ENCODE measurements at places on chromosomes 4 and X. TPM values are rescaled to one million over a fixed set of nuclear protein-coding genes. Genes with fewer than 3 reads are reported as not detected.

The SATL1 gene
- total RNA-seq: not detected

The ARHGAP36 gene
- total RNA-seq: not detected

The CRLF2 gene
- 5.9 TPM for total RNA-seq

The MANBA gene
- 14.5 TPM for total RNA-seq

The ASMT gene
- total RNA-seq: 0.40 TPM

The GLRB gene
- not detected for total RNA-seq

The S100P gene
- total RNA-seq: 165 TPM

- H3K36me3 ChIP-seq: no peaks in the 10 kb centered on the region
- H3K27ac ChIP-seq: no peak overlapping the region
- H3K4me3 ChIP-seq: no peak overlapping the region
- no peaks in the 10 kb centered on the region for H3K27me3 ChIP-seq
- DNase-seq: no peak
These were observed 76.6 kb downstream of the SLC2A9 start for GRCh38 chr4:9944431-9945425.

GRCh38 chr4:112053825-112054350, 91.4 kb upstream of the FAM241A start:
- H3K27me3 ChIP-seq: peaks cover 10% of the 10 kb centered on the region
- no peaks in the 10 kb centered on the region for H3K4me1 ChIP-seq

DNA sequence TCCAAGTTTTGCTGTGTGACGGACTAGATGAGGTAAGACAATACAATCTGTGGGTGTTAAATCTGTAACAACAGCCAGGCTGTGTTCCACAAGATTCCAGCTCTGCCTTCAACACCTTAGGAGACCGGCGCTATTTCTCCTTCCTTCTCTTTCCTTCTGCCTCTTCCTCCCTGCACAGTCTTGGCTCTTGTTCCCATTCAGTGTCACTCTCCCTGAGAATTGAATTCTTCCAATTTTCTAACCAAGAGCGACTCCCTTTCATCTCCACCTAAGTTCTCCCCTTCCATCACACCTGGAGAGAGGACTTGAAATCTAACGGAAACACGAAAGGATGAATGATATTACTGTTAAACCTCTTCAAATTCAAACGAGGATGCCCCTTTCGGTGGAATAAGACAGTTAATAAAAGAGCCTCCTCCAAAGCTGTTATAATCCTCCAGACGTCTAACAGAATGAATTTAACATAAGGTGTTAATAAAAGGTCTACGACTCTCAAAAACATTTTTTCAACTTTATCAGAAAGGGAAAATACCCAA, 2.7 kb downstream of the EPHA5 start:
- peaks cover 27% of the 10 kb centered on the region for H3K27me3 ChIP-seq
- H3K27ac ChIP-seq: no peak overlapping the region
- no peaks in the 10 kb centered on the region for H3K36me3 ChIP-seq

DNA sequence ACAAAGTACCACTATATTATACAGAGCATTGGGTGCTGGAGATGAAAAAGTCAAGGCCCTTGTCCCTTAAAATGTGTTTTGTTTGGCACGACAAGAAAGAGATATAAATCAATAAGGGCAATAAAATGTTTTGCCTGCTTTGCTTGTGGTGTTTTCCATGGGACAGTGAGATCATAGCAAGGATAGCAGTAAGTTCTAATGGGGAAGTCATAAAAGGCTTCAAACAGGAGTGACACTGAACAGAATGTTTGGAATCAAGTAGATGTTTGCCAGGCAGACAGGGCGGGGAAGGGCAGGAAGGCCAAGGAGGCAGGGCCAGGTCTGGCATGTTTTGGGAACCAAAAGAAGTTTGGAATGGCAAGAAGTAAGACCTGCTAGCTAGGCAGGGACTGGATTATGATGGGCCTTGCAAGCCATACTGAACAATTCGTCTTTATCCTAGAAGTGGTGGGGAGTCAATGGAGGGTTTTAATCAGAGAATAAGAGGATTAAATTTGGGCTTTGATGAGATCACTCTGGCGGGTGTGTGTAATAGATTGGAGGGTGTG, 16.4 kb downstream of the FGF2 start:
- no peaks in the 10 kb centered on the region for H3K36me3 ChIP-seq
- H3K27ac ChIP-seq: no peak overlapping the region
- DNase-seq: no peak
- peaks cover 7% of the 10 kb centered on the region for H3K4me1 ChIP-seq
- H3K27me3 ChIP-seq: peaks cover 21% of the 10 kb centered on the region
- no peak overlapping the region for H3K4me3 ChIP-seq

DNA sequence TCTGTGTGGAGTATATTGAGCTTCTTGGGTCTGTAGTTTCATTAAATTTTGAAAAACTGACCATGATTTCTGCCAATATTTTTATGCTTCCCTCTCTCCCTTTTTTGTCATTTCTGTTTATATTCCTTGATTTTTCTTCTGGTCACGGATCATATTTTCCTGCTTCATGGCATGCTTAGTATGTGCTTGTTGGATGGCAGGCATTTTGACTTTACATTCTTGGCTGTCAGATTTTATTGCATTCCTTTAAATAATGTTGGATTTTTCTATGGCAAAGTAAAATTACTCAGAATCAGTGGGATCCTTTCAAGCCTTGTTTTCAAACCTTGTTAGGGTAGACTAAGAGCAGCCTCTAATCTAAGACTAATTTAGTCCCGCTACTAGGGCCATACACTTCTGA, 531.8 kb downstream of the IL15 start:
- H3K4me1 ChIP-seq: peaks cover 8% of the 10 kb centered on the region
- H3K27me3 ChIP-seq: no peaks in the 10 kb centered on the region
- no peak for DNase-seq
- no peak overlapping the region for H3K27ac ChIP-seq
- H3K4me3 ChIP-seq: no peak overlapping the region

DNA sequence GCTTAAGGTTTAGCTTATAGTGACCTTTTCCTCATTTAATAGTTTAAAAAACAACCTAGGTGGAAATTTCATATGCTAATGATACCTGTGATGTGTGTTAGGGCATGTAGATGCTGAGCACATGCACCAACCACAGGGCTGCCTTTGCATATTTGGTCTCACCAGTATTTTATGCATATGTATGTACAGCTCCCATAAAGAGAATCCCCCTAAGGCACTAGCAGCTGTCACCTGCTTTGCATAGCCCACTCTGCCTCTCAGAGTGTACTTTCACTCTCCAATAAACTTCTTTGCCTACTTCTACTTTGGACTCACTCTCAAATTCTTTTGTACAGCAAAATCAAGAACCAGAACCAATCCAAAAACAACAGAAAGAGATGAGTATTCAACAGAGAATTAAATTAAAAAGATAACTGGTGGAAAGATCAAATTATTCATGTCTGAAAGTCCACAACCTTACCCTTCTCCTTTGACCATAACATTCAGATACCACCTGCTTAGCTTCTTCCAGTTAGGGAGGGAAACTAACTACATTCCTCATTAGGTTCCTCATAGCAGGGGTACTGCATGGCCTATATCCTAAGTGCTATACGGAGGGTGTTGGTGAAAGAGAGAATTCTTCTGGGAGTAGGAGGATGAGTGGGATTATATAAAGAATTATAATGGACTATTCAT, 250.5 kb downstream of the STPG2 start:
- H3K4me3 ChIP-seq: no peak overlapping the region
- no peaks in the 10 kb centered on the region for H3K36me3 ChIP-seq
- DNase-seq: no peak
- H3K27me3 ChIP-seq: no peaks in the 10 kb centered on the region
- H3K27ac ChIP-seq: no peak overlapping the region

DNA sequence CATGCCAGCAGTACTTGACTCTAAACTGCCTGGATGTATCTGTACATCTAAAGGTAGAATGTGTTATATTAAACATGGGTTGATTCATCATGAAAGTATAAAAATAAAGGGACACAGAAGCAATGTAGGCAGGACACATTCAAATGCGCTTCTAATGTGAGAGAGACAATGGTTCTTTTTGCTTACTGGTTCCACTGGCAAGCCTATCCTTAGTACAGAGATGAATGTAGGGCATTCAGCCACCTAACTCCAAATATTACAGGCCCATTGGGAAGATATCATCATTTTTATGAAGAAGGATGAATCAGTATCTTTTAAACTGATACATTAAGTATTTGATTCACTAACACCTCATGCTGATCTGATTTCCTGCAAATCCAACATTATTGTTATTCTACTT, 18.0 kb downstream of the CDKL2 start:
- no peaks in the 10 kb centered on the region for H3K4me1 ChIP-seq
- no peak overlapping the region for H3K4me3 ChIP-seq
- no peak for DNase-seq
- no peak overlapping the region for H3K27ac ChIP-seq
- H3K27me3 ChIP-seq: no peaks in the 10 kb centered on the region
- H3K36me3 ChIP-seq: no peaks in the 10 kb centered on the region

- H3K4me1 ChIP-seq: peaks cover 85% of the 10 kb centered on the region
- H3K27ac ChIP-seq: no peak overlapping the region
- DNase-seq: no peak
These were observed 31.4 kb upstream of the CHRNA9 start for GRCh38 chr4:40303751-40304150.

DNA sequence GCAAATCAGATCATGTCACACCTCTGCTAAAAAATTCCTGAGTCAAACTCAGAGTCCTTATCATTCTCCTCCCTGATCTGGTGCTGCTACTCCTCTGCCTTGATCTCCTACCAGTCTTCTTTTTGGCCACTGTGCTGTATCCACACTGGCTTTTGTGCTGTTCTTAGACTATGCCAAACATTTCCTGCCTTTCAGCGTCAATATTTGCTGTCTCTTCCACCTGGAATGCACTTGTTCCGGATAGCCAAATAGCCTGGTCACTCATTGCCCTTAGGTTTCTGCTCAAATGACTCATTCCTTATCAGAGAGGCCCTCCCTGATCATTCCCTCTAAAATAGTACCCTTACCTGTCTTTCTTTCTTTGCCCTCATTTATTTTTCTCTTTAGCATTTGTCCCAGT, 24.4 kb upstream of the RP2 start:
- H3K27me3 ChIP-seq: peaks cover 11% of the 10 kb centered on the region
- DNase-seq: no peak
- H3K4me1 ChIP-seq: no peaks in the 10 kb centered on the region
- H3K4me3 ChIP-seq: no peak overlapping the region
- no peaks in the 10 kb centered on the region for H3K36me3 ChIP-seq

DNA sequence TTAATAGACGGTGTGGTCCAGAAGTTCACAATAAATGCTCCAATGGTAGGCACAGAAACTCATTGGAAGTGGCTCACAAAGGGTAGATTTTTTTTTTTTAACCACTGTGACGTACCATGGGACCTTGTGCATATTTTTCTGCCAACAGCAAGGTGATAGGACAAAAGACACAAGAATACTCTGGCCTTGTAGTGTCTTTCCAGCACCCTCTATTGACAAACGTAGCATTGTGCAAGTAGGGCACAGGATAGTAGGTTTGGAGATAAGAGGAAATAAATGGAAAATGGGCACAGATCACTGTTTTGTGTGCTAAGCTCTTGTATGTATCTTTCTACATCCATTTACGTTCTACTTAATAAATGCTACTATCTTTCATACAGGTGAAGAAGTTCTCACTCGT, 2054.9 kb downstream of the PCDH7 start:
- H3K4me1 ChIP-seq: no peaks in the 10 kb centered on the region
- H3K27ac ChIP-seq: no peak overlapping the region
- DNase-seq: no peak
- no peaks in the 10 kb centered on the region for H3K27me3 ChIP-seq
- no peak overlapping the region for H3K4me3 ChIP-seq

DNA sequence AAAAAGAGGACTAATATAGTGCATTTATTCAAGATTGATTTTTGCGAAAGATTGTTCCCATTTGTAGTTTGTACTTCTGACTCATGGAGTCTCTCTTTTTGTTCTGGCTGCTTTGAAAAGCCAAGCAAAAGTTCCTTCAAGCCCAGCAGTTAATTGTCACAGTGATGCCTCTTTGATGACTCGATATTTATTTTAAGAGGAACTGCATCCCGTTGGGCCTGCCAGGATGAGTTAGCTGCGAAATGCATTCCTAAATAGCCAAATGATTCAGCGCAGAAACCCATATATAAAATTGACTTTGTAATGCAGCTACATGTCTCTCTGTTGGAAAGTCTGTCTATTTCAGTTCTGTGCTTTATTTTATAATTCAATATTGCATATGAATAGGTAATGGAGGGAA, 295.1 kb downstream of the GBA3 start:
- DNase-seq: no peak
- H3K4me1 ChIP-seq: no peaks in the 10 kb centered on the region
- no peaks in the 10 kb centered on the region for H3K27me3 ChIP-seq
- no peaks in the 10 kb centered on the region for H3K36me3 ChIP-seq
- H3K4me3 ChIP-seq: no peak overlapping the region
- no peak overlapping the region for H3K27ac ChIP-seq
